Mesothelial cell of epicardium (in vitro differentiated cells): ENCODE measurements at places on chromosomes 6 and 20. TPM values are rescaled to one million over a fixed set of nuclear protein-coding genes. Genes with fewer than 3 reads are reported as not detected.

DNA sequence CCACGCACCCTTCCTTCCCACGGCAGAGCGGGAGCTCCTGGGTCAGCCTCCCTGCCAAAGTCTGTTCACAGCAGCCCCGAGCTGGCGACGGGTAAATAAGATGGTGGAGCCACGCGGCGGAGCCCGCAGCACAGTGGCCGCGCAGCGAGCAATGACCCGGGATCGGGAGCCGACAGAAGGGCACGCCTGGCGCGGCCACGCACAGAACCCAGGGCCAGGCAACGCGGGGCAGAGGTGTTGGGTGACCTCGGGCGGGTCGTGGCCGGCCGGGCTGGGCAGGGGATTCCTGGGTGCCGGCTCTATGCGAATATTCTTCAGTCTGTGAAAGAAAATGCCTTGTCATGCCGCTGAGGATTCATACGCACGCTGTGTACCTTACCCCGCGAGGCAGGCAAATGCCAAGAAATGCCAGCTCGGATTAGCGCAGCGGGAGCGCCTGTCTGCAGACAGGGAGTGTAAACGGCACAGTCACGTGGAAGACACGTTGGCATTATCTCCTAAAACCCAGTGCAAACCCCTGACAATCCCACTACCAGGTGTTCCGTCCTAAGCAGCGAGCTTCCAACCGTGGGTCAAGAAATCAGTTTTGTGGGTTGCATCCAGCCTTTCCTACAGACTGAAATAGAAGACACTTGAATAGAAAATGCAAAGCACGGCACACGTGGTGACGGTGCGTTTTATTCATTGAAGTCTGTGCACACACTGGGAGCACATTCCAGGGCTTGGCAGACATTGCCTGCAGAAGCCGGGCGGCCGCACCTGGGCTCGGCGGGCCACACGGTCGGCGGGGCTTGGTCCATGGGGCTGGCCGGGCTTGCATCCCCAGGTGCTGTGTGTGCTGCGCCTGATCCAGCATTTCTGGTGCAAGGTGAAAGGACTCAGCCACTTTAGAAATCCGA is 18.3 kb downstream of the CHRNA4 start:
- peaks cover 10% of the 10 kb centered on the region for H3K4me1 ChIP-seq
- H3K27ac ChIP-seq, result no peak overlapping the region
- no peak overlapping the region for H3K4me3 ChIP-seq
- peaks cover 31% of the 10 kb centered on the region for H3K27me3 ChIP-seq
- H3K36me3 ChIP-seq, result no peaks in the 10 kb centered on the region

- no peak overlapping the region for H3K27ac ChIP-seq
- peaks cover 9% of the 10 kb centered on the region for H3K36me3 ChIP-seq
- no peaks in the 10 kb centered on the region for H3K27me3 ChIP-seq
- H3K4me3 ChIP-seq, result no peak overlapping the region
- DNase-seq, result no peak
Measured at GRCh38 chr6:106214531-106214930, 111.0 kb downstream of the ATG5 start.

DNA sequence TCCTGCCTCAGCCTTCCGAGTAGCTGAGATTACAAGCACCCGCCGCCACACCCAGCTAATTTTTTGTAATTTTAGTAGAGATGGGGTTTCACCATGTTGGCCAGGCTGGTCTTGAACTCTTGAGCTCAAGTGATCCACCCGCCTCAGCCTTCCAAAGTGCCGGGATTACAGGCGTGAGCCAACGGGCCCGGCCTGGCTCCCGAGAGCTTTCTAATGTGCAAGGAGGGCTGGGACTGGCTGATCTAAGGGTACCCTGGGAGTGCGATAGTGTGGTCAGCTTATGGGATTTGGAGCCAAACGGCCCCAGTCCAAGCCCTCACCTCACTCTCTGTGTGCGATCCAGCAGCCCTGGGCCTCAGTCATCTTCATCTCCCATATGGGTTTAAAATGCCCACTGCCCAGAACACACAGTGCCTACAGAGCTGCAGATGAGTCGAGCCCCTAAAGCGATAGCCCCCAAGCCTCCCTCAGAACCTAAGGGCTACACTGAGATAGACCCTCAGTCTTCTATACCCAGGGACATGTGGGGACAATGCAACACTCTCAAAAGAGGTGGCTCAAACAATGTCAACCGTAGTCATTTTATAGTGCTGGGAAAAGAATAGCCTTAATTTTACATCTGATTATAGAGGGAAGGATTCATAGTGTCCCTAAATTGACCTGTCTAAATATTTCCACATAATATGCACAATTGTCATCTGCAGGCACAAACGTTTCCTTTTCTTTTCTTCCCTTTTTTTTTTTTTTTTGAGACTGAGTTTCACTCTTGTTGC is 50.1 kb downstream of the SSR1 start:
- H3K4me1 ChIP-seq, result peaks cover 28% of the 10 kb centered on the region
- H3K36me3 ChIP-seq, result no peaks in the 10 kb centered on the region
- H3K4me3 ChIP-seq, result peak overlapping the region; percentile 83
- no peak for DNase-seq
- H3K27ac ChIP-seq, result no peak overlapping the region

DNA sequence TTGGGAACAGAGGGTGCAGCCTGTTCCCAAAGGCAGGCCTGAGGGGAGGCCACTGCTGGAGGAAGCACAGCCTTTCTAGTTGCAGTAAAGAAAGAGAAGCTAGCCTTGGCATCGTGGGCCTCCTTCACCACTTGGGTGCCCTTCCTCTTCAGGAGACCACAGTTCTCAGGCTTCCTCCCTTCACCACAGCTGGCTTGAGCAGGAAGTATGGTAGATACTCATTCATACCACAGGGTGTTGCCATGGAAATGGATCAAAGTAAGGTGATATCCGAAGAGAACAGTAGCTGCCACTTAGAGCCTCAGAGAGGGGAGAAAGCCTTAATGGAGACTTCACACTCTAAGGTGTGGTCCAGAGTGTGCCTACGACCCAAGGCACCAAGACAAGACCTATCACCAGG is 120.4 kb upstream of the RIPOR2 start:
- no peak overlapping the region for H3K4me3 ChIP-seq
- no peaks in the 10 kb centered on the region for H3K36me3 ChIP-seq
- H3K27ac ChIP-seq, result no peak overlapping the region
- no peaks in the 10 kb centered on the region for H3K27me3 ChIP-seq
- DNase-seq, result no peak

DNA sequence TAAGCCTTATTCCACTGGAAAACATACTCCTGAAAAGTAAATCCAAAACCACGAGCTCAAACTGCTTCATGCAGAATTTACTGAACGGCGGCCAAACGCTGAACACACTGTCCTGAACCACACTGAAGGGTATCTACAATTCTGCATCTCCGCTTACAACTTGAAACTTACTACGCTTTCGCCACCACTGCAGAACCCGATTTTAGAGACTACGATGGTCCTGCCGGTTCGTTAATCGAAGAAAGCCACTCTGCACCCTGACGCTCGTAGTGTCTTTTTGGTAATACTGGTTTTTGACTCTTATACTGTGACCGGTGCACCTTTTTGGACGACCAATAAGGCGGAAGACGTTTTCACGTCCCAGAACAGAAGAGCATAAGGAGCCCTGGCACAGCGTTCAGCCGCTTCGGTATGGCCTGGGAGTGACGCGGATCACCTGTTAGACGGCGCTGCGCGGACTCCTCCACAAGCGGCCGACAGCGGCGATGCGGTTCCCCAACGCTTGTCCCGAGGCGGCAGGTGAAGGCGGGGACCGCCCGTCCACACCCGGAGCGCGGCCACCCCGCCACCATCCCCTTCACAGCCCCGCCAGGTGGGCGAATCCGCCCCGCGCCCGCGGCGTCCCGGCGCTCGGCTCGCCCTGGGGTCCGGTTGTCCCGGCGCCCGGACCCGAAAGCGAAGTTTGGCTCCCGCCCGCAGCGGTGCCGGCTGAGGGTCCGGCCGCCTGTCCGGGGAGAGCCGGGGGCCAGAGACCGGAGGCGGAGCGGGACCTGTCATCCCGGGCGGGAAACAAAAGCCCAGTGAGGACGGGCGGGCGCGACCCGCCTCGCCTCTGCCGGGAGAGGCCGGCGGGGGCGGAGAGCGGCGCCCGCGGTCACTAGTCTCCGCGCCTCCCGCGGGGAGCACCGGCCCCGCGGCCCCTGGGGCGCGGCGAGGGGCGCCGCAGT is 784 bp downstream of the FKBP5 start:
- H3K27ac ChIP-seq, result peak overlapping the region; percentile 8
- DNase-seq, result no peak
- H3K4me3 ChIP-seq, result peak overlapping the region; percentile 77
- H3K4me1 ChIP-seq, result peaks cover 9% of the 10 kb centered on the region
- peaks cover 17% of the 10 kb centered on the region for H3K27me3 ChIP-seq
- H3K36me3 ChIP-seq, result no peaks in the 10 kb centered on the region

SLC22A3 gene
- total RNA-seq, result 1.2 to 1.3 TPM (median 1.2 TPM) in 3 replicates

GRCh38 chr6:32081168-32081990 is 27.8 kb downstream of the TNXB start:
- H3K4me3 ChIP-seq, result no peak overlapping the region
- H3K36me3 ChIP-seq, result no peaks in the 10 kb centered on the region
- no peak overlapping the region for H3K27ac ChIP-seq
- H3K4me1 ChIP-seq, result peaks cover 20% of the 10 kb centered on the region

DNA sequence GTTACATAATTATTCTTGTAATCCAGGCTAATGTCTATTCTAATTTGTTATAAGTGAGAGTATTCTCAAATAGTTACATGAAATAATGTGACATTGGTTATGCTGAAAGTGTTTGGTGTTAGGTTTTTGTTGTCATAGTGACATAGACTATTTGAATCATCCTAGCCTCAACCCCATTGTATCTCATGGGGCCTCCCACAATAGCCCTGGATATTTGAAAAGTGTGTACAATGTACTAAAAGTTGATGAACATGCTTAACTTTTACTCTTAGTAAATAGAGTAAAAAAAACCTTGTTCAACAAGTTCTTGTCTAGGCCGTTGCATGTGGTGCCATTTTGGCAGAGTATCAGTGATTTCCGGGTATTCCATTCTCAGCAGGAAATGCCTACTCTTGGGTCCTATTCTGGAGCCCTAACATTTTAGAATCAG is 83.0 kb downstream of the RTN4IP1 start:
- no peaks in the 10 kb centered on the region for H3K27me3 ChIP-seq
- H3K36me3 ChIP-seq, result no peaks in the 10 kb centered on the region
- no peak for DNase-seq

COL9A1 gene
- total RNA-seq, result 8.1 to 9.1 TPM (median 8.7 TPM) in 3 replicates

PREX1 gene
- total RNA-seq, result 7.9 to 8.6 TPM (median 8.3 TPM) in 3 replicates

RIPPLY2 gene
- total RNA-seq, result not detected in 3 replicates
